ENCODE measurements at places on chromosomes 3 and 15. TPM values are rescaled to one million over a fixed set of nuclear protein-coding genes. Genes with fewer than 3 reads are reported as not detected.

Gene GPR156
- 0.50 TPM for total RNA-seq

DNA sequence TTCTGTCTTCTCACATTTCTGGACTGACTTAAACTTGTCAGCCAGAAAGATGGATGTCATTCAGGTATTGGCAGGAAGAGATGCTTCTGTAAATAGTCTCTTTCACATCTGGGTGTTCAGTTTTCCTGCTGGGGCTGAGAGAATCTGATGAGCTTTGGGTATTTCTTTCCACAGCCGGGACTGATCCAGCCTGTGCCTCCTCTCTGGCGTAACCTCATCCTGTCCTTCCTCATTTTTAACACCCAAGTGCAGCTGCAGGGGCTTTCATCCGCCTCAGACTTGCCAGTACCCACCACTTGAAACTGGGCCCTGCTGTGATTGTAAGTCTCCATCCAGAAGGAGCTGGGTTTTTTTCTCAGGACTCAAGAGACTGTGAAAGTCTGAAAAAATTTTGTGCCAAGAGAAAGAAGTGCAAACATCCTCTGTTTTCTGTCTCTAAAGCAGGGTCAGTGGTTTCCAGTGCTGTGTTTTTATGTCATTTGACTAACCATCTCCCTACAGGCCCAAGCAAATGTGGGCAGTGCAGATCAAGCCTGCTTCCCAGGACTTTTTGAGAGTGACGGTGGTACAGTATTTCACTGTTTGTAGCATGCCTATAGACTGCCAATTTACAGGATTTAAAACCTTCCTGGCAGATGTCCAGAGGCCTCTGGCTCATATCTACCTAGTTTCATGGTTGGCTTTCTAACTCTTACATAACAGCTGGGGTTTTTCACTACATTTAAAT lies 342.7 kb downstream of the PTPRG start:
- peak overlapping the region; percentile 4 for H3K27ac ChIP-seq
- DNase-seq: peak; percentile 60
- H3K36me3 ChIP-seq: no peaks in the 10 kb centered on the region
- no peak overlapping the region for H3K4me3 ChIP-seq
- peaks cover 15% of the 10 kb centered on the region for H3K4me1 ChIP-seq
- H3K27me3 ChIP-seq: no peaks in the 10 kb centered on the region

- H3K27ac ChIP-seq: peak overlapping the region; percentile 15
- peaks cover 16% of the 10 kb centered on the region for H3K4me1 ChIP-seq
- H3K4me3 ChIP-seq: no peak overlapping the region
Observed at GRCh38 chr15:73986055-73986775, 5.9 kb downstream of the STOML1 start.

DNA sequence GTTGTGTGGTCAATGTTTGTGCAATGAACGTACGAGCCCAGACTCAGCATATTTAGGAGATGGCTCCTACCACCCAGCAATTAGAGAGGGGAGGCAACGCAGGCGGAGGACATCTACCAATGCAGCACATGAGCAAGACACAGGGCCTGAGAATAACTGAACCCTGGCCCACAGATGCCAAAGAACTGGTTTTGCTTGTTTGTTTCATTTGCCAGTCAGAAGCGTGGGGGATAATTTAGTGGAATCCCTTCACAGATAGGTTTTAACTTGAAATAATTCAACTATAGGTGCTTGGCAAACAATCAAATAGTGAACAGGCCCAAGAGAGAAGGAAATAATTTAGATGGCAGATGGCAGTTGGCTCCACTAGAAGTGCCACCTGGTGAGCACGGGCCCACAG lies 54.8 kb downstream of the LIPC start:
- H3K4me1 ChIP-seq: no peaks in the 10 kb centered on the region
- H3K27ac ChIP-seq: no peak overlapping the region
- no peaks in the 10 kb centered on the region for H3K36me3 ChIP-seq

Gene PLA2G4E
- not detected for total RNA-seq

- no peaks in the 10 kb centered on the region for H3K36me3 ChIP-seq
- no peak overlapping the region for H3K27ac ChIP-seq
- DNase-seq: no peak
- H3K27me3 ChIP-seq: no peaks in the 10 kb centered on the region
- H3K4me3 ChIP-seq: no peak overlapping the region
- H3K4me1 ChIP-seq: no peaks in the 10 kb centered on the region
Observed at GRCh38 chr15:86001200-86001599, 78.5 kb upstream of the AGBL1 start.

DNA sequence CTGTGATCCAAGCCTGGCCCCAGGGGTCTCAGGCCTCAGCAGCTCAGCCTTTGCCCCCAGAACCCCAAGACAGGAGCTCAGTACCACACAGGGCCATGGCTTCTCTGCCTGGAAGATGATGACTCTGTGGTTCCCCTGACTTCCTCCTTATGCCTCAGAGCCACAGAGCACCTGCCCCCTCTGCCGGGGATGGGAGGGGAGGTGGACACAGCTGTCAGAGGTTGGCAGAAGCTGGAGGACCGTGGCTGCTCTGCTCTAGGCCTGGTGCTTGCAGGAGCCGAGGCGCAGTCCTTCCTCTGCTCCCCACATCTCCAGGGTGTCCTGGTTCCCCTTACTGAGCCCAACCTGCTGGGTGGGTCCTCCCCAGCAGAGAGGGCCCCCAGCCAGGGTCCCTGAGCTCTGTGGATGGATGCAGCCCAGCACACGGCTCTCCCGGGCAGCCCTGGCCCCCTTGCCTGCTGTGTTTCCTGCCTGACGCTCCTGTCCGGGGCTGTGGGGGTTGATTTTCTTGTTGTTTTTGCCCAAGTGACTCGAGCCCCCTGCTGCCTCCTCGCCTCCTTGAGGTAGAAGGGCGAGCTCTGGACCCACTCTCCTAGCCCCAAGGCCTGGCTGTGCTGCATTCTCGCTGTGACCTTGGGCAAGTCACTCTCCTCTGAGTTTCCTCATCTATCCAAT lies 36.6 kb downstream of the PSTPIP1 start:
- no peak overlapping the region for H3K4me3 ChIP-seq
- peak; percentile 67 for DNase-seq
- no peaks in the 10 kb centered on the region for H3K4me1 ChIP-seq
- no peaks in the 10 kb centered on the region for H3K36me3 ChIP-seq
- no peaks in the 10 kb centered on the region for H3K27me3 ChIP-seq

Gene SCN11A
- total RNA-seq: 0.25 TPM

DNA sequence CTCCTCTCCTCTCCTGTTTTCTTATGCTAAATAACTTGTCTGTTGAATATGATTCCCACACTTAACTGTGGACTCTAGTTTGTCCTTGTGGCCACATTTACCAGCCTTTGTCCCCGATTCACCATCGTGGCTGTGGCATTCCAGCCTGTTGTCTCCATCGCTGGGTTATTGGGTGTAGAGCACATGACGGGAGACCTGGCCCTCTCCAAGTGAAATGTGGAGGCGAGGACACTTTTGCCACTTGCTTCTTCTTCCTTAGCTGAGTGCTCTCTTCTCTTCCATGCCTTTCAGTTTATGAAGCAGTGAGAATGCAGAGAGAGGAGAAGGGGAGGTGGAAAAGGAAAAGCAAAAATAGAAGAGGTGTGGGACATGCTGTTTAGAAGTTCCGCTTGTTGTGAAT lies 61.5 kb upstream of the SAMMSON start:
- H3K4me1 ChIP-seq: no peaks in the 10 kb centered on the region
- no peak for DNase-seq
- no peak overlapping the region for H3K4me3 ChIP-seq
- H3K27ac ChIP-seq: peak overlapping the region; percentile 68
- H3K27me3 ChIP-seq: no peaks in the 10 kb centered on the region

- no peak overlapping the region for H3K4me3 ChIP-seq
- no peaks in the 10 kb centered on the region for H3K36me3 ChIP-seq
- no peak overlapping the region for H3K27ac ChIP-seq
Observed at GRCh38 chr3:145906301-145906700, 254.7 kb downstream of the PLOD2 start.

DNA sequence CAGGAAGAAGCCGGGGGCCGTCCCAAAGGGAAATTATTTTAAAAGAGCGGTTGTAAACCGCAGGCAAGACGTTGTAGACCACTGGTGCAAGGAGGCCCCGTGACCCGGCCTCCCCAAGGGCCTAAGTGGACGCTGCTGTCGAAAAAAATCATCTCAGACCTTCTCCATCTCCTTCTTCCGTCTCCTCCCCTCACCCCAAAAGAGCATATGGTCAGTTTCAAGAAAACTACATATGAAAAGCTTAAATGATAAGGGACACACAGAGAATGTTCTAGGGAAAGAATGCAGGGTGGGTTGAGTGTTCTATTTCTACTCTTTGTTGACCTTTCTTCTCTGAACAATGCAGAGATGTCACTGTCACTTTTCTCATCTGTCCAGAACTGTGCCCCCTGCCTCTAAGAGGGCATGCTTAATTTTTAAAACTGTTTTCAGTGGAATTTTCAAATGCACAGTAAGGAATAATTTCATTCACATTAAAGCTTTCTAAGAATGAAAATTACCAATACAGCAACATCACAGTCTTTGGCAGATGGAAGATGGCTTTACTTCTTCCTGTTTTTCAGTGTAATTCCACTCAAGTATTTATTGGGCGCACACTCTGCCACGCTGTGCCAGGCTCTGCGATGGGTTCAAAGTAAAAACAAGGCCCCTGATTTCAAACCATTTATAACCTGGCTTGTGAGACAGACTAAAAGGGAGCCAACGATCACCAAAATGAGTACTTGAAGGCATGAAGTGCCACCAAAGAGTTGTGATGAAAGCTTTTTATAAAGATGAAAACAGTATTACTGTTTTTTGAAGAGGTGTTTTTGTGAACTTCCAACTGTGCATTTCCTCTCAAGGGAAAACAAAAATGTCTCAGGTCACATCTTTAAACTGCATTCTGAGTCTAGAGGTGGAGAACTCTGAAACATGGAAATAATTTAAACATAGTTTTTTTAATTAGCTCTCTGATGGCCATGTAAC lies 891 bp upstream of the TOP2B start:
- H3K4me3 ChIP-seq: peak overlapping the region; percentile 52
- H3K27me3 ChIP-seq: no peaks in the 10 kb centered on the region
- DNase-seq: no peak
- H3K36me3 ChIP-seq: no peaks in the 10 kb centered on the region

GRCh38 chr3:24323272-24323671 lies 171.4 kb downstream of the THRB start:
- H3K27me3 ChIP-seq: no peaks in the 10 kb centered on the region
- no peak overlapping the region for H3K4me3 ChIP-seq
- no peak overlapping the region for H3K27ac ChIP-seq
- DNase-seq: no peak
- H3K36me3 ChIP-seq: no peaks in the 10 kb centered on the region
- no peaks in the 10 kb centered on the region for H3K4me1 ChIP-seq

Gene SPSB4
- 0.57 TPM for total RNA-seq

DNA sequence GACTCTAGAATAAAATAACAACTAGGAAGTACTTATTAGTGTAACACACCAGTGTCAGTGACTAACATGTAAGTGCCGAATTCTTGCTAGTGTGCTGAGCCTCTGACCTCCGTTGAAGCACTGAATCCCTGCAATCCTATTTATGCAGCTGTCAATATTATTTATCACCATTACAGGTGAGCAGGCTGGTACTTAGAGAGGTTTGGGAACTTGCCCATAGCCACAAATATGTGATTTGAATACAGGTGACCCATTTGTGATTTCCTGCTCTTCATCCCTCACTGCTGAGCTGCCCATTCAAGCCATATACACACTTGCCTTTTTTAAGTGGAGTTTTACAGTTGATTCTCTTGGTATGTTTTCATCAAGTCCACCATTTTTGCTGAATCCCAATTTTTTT lies 12.2 kb downstream of the EIF4E3 start:
- H3K4me1 ChIP-seq: no peaks in the 10 kb centered on the region
- DNase-seq: no peak
- no peaks in the 10 kb centered on the region for H3K27me3 ChIP-seq
- no peak overlapping the region for H3K4me3 ChIP-seq

Gene POPDC2
- total RNA-seq: 3.2 TPM

DNA sequence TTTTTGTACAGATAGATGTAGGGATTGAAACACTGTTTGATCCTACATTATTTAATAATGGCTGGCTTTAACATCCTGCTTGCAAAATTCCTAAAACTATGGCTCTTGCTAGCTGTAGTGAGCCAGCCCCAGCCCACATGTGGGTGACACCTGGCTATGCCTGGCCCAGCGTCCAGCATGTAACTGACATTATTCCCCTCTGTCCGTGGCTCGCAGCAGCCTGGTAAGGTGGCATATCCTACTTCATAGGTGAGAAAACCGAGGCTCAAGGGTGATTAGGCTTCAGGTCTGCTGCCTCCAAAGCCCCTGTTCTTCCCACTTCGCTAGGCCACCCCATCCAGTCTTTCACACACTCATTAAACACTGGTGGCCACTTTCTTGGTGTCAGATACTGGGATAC lies 1.6 kb downstream of the CALML4 start:
- H3K4me3 ChIP-seq: peak overlapping the region; percentile 52
- no peak for DNase-seq
- H3K27me3 ChIP-seq: no peaks in the 10 kb centered on the region
- H3K36me3 ChIP-seq: no peaks in the 10 kb centered on the region
- no peaks in the 10 kb centered on the region for H3K4me1 ChIP-seq
- no peak overlapping the region for H3K27ac ChIP-seq

DNA sequence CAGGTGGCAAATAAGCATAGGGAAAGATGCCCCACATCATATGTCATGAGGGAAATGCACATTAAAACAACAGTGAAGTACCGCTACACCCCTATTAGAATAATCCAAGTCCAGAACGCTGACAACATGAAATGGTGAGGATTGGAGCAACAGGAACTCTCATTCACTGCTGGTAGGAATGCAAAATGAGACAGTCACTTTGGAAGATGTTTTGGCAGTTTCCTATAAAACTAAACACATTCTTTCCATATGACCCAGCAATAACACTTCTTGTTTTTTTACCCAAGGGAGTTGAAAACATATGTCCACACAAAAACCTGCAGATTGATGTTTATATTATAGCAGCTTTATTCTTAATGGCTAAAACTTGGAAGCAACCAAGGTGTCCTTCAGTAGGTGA lies 116.4 kb upstream of the TOPAZ1 start:
- H3K36me3 ChIP-seq: no peaks in the 10 kb centered on the region
- H3K4me3 ChIP-seq: no peak overlapping the region
- H3K27ac ChIP-seq: no peak overlapping the region

Gene CHST13
- 3.3 TPM for total RNA-seq

Gene IMPG2
- 0.85 TPM for total RNA-seq

Measured in kidney (tissue), 22 donors.